ENCODE measurements at places on chromosomes 5 and 9.

- no peak for DNase-seq
These were observed 160.9 kb upstream of the SLC30A5 start for GRCh38 chr5:68932830-68933434.

DNA sequence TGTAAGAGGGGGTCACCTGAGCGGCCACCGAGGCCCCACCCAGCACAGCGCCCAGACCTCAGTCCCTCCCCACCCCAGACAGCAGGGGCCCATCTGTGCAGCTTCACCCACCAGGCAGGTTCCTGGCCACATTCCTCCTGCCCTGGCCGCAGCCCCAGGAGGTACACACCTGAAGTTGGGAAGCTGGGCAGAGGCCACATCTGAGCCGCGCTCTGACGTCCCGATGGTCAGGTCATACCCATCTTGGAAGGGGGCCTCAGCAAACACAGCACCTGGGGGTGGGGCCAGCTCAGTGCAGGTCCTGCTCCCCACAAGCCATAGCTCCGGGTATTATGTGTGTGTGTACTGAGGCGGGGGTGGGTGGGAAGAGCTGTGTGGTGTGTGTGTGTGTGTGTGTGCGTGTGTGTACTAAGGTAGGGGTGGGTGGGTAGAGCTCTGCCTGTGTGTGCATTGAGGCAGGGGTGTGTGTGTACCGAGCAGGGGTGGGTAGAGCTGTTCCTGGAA is 5.6 kb downstream of the SPOUT1 start:
- no peak for DNase-seq

GRCh38 chr9:129649726-129650679 is 8.1 kb upstream of the ASB6 start:
- no peak for DNase-seq

DNA sequence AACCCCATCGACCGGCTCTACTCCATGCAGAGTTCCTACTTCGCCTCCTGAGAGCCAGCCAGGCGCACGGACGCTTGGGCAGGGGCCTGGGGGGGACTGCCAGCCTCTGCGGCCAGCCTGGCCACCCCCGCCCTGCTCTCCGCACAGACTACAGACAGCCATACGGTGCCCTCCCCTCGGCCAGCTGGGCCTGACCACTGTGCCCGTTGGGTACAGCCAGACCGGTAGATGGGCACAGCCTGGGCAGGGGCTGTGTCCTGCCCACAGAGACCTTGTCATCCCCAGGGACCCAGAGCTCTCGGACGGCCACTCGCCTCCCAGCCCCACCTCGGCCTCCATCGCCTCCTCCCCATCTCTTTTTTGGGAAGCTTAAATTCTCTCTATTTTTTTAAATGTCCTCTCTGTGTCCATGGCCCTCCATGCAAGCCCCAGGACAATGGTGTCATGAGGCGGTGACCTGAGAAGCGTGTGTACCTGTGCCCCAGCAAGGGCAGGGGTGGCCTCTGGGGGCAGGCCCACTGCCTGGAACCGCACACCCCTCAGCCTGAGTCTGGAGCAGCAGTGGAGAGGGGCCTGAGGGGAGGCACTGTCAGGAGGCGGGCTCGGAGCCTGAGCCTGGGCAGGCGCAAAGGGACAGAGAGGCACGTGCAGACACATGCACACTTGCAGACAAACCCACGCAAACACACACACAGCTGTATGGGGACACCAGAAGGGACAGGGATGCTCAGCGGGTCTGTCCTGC is 82.8 kb downstream of the LMX1B start:
- DNase-seq = no peak

DNA sequence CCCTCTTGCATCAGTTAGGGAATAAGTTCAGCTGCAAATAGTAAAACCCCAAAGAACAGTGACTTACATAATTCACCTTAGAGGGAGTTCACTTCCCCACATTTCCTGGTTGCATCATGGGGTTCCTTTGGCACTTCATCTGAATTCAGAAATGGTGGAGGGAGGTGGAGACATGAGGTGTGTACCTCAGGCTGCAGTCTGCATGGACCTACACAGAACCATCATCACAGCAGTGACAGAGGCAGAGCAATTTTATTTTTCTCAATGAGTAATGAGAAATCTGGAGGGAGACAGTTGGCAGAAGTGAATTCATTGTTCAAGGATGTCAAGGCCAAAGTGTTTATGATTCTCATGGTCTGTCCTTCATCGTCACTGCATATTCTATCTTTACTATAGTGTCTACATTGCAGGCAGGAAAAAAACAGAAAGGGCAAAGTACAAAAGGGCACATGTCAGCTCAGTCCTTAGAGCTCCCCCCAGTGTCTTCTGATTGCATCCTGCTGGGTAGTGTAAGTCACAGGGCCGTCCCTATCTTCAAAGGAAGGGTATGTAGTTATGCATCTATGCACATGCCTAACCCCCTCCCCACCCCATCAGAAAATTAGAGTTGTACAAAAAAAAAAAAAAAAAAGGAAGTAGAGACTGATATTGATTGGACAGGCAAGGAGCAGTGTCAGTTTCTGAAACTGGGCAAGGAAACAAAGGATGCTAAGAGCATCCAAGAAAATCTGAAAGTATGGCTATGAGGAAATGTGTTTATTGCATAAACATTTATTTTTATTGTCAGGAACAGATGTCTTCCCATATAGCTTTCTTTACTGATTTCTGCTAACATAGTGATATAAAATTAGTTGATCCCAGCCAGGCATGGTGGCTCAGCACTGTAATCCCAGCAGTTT is 132.7 kb upstream of the APC start:
- DNase-seq = no peak
